Natural killer cell (primary cell): ENCODE measurements at places on chromosomes 2 and 18. TPM values are rescaled to one million over a fixed set of nuclear protein-coding genes. Genes with fewer than 3 reads are reported as not detected.
A peak's percentile ranks its signal among the peaks of the same experiment; 100 is the strongest.

GRCh38 chr2:36704475-36705150 is 8.1 kb downstream of the VIT start:
- no peak for DNase-seq

The ZSWIM2 gene
- total RNA-seq: not detected

GRCh38 chr18:23283916-23284430 is 148.7 kb downstream of the CABLES1 start:
- no peak for DNase-seq

DNA sequence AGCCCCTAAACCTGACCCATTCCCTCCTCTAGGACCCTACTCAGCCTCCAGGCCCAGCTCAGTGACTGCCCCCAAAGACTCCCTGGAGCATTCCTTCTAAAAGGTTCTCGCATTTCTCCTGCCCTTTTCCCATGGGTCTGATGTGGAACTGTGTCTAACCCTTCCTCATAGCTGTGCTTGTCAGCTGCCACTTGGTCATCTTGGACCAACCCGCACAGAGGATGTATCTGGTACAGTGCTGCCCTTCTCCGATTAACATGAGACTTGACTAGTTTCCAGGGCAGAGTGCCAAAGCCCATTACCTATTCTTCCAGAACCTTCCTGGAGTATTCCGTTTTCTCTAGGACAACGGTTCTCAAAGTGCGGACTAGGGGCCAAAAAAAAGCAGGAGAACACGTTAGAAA is 518 bp upstream of the NFU1 start:
- no peak for DNase-seq

- no peak for DNase-seq
Measured at GRCh38 chr18:75916624-75916982, 489.1 kb upstream of the SMIM21 start.

DNA sequence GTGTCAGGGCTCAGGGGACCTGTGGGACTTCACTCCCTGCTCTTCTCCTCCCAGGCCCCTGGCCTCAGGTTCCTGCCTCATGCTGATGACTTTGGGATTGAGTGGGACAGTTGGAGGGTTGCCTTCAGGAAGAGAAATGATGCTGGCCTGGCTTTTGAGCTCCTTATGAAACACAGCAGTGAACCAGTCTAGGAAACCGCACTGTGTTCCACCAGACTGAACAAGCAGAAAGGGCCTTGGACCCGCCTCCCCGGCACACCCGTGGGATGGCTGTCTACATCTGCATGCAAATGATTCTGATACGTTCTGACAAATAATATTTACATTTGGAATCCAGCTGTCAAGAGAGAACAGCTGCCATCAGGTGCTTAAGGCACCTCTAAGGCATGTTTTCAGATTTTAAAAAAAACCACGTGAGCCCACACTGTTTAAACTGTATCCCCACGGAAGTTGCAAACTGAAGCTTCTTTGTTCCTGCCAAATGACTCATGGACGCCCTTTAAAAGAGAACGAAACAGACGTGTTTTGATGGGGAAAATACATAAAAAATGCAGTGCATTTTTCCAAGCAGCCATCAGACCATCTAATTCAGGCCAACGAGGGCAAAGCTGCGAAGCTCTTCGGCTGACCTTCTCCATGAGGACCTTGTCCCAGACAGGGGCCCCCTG is 27.6 kb upstream of the ASAP2 start:
- DNase-seq: no peak

GRCh38 chr2:54606393-54606958 is 117.0 kb upstream of the EML6 start:
- no peak for DNase-seq

DNA sequence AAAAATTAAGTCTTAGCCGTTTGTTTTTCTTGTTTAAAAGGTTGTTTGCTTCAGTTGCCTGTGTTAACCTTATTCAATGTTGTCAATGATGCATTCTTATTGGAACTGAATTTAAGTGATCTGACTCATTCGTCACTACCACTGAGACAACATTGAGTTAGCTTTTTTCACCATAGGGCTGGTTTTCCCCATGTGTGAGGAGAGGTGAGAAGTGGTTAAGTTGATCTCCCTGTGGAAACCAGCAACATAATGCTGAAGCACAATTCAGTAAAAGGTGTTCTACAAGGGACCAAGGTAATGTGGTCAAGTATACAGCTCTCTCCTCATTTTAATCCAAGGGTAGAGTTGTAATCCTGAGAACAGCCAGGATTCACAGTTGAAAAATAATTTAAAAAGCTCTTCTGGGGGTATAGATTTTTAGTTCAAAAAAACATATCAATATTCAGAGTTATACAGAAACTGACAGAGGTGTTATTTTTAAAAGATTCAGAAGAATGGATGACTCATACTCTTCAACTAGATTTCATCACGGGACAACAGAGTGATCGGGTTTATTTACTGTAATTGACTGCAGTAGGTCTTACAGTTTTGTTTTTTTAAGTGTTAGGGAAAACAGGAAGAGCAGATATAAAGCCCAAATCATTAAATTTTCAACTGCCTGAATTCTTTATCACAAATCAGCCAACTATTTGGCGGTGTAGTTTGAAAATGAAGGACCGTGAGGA is 12.6 kb downstream of the NOP58 start:
- peak; percentile 27 for DNase-seq

DNA sequence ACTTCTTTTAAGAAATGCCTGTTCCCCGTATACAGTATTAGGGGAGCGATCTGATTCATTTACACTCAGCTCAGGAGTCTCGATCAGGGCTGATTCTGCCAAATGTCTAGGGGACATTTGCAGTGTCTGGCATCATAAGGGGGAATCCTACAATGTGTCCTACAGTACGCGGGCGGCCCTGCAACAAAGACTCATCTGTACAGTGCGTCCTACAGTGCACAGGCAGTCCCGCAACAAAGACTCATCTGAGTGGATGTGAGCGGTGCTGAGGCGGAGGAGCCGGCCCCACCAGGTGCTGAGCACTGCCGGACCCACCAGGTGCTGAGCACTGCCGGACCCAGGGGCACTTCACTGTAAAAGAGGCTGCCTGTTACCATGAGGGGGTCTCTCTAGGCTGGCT is 102.5 kb downstream of the FAM210A start:
- DNase-seq: no peak

DNA sequence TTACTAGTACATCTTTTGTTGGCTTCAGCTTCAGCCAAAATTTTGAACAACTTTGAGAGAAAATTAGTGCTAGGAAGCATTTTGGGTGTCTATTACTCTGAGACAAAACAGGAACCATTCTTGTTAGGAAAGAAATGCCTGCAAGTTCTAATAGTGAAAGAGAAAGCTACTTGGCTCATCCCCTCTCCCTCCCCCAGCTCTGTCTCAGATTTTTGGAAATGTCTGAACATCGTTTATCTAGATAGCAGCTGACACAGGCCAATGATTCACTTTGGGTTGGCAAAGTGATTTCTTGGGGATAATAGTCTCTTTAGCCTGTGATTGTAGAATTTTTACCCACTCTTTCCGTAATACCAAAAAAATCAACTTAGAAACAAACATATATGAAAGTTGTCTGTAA is 42.3 kb upstream of the PTPRM start:
- no peak for DNase-seq

GRCh38 chr2:240250985-240251847 is 110.8 kb upstream of the OTOS start:
- no peak for DNase-seq

- DNase-seq: no peak
Measured at GRCh38 chr18:63082366-63083019, 237.1 kb downstream of the BCL2 start.

The CCDC102B gene
- 6.9 TPM for total RNA-seq

The PLEK gene
- total RNA-seq: 307 TPM

DNA sequence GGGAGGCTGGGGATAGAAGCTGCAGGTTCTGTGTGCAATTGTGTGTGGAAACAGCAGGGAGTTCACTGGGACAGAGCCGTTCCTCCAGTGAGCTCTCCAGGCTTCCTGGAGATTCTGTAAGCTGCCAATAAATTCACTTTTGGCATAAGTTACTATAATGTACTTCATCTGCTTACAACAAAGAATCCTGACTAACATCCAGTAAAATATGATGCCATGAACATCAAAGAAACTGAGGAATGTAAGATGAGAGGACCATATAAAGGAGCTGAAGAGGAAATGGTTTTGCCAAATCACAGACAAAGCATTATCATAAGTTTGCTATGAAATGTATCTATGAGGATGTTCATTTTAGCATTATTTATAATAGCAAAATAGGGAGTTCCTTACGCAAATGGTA is 175.3 kb downstream of the KCNE4 start:
- DNase-seq: no peak

DNA sequence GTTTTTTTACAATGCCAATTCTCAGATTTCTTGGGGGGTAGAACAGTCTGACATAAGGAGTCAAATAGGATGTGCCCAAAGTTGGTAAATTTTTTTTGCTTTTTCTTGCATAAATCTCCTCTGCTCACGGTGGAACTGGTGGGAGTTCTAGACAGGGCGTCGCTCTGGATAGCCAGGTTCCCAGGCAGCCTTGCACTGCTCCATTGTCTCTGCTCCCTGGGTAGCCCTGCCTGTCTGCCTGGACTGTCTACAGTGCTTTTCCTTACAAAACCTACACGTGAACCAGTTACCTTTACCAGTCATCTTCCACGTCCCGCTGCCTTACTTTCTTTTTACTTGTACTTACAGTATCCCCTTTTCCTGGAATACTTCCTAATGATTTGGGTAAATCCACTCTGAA is 117.1 kb downstream of the ZNF407 start:
- no peak for DNase-seq

- DNase-seq: no peak
Measured at GRCh38 chr18:71849407-71849806, 694.7 kb downstream of the CBLN2 start.

DNA sequence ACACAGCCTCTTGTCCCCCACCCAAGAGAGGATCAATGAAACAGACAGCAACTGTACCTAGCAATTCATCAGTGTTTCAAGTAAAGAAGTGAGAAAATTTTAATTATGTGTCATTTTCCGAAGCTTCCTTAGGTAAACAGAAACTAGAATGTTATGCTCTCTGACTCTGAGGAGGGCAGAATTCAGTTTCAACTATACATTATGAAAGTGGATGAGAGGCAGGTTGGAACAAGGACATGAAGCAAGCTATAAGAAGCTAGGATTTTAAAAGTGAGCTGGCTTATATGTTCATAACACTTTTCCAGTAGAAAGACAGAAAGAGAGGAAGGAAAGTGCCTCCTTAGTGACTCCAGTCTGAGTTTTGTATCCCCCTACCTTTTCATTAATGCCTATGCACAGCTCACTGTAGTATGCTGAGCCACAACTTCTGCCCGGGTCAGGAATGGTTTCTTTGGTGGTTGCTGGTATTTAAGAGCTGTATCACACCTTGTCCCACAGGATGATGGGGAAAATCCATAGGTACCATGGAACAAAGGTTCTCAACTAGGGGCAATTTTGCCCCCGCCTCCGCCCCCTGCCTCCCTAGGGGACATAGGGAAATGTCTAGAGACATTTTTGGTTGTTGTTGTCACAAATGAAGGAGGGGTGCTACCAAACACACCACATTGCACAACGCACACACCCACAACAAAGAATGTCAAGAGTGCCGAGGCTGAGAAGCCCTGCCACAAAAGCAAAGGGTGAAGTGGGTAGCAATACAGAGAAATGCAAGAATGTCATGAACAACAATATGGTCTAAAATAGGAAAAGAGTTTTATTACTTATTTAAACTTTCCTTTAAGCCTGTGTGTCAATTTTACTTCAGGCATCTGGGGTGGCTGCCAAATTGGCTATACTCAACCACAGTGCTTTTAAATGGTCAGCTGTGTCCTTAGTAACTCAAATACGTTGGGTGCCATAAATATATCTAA is 161.0 kb upstream of the ZFP36L2 start:
- no peak for DNase-seq

DNA sequence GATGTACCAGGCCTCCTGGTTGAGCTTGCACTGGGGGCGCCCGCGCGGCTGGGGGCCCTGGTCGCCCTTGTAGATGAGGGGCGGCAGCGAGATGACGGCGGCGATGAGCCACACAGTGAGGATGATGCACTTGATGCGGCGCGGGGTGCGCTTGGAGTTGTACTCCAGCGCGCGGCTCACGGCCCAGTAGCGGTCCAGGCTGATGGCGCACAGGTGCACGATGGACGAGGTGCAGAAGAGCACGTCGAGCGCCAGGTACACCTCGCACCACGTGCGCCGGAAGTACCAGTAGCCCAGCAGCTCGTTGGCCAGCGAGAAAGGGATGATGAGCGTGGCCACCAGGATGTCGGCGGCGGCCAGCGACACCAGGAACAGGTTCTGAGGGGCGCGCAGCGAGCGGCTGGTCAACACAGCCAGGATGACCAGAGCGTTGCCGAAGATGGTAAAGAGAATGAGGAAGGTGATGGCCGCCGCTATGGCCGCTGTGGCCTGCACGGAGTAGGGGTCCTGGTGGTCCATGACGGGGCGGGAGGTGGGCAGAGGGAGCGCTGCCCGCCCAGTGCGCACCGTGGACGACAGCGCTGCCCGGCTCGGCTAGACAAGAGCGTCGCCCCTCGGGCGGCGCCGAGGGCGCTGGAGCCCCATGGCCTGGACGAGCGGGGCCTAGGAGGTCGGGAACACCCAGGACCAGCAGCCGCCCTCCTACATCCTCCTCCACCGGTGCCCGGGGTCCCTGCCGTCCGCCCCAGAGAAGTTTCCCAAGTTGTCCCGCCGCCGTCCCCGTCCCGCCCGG is 544 bp downstream of the ADRA2B start:
- DNase-seq: no peak

DNA sequence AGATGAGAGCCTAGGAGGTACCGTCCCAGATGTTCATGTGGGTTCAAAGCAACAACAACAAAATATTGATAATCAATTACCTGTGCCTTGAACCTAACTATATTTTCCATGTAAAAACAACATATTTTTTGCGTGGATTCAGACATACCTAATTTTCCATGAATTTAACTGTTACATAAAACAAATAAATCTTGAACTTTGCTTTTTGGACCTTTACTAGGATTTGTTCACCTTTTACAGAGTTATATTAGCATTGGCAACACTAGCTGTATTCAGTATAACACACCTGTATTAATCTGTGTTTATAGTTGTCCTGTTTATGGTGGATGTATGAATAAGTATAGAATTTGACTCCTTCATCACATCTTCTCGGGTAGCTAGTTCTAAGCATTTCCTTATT is 115.8 kb upstream of the STON1 start:
- no peak for DNase-seq

The LIPG gene
- not detected for total RNA-seq

DNA sequence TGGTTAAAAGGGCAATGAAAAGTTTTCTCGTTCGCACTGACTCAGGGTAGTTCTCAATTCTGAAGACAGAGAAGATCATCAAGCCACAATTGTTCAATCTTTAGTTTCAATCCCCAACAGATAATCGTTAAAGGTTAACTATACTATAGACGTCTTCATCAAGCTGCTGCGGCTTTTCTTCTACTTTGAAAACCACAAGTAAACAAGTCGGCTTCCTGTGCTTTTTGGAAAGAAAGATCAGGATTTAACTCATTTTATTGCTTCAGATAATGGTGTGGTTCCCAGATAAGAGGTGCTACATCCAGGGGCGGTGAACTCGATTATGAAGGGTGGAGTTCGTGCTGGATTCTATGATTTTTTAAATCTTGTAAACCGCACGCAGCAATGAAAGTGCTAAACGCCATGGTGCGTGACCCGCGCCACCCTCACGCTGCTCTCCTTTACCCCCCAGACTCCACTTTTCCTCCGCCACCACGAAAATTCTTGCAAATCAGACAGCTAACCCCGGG is 545 bp upstream of the CDCA7 start:
- DNase-seq: peak; percentile 19
